ENCODE measurements at places on chromosomes 3 and 15. TPM values are rescaled to one million over a fixed set of nuclear protein-coding genes. Genes with fewer than 3 reads are reported as not detected.
A peak's percentile ranks its signal among the peaks of the same experiment; 100 is the strongest.

The ZPLD1 gene
- not detected for total RNA-seq

The FBXO40 gene
- total RNA-seq, result not detected

The SV2B gene
- 42.8 TPM for total RNA-seq

The GSK3B gene
- 141 TPM for total RNA-seq

The HESX1 gene
- total RNA-seq, result not detected

The KCNMB3 gene
- 2.0 TPM for total RNA-seq

The LRRC15 gene
- not detected for total RNA-seq

The INKA1 gene
- 14.3 TPM for total RNA-seq

The ACSBG1 gene
- 2.9 TPM for total RNA-seq

The TERB2 gene
- not detected for total RNA-seq

The CCDC54 gene
- total RNA-seq, result not detected

The CLDN18 gene
- total RNA-seq, result not detected

- no peak for DNase-seq
Observed at GRCh38 chr15:27268923-27269322, 297.9 kb downstream of the GABRG3 start.

DNA sequence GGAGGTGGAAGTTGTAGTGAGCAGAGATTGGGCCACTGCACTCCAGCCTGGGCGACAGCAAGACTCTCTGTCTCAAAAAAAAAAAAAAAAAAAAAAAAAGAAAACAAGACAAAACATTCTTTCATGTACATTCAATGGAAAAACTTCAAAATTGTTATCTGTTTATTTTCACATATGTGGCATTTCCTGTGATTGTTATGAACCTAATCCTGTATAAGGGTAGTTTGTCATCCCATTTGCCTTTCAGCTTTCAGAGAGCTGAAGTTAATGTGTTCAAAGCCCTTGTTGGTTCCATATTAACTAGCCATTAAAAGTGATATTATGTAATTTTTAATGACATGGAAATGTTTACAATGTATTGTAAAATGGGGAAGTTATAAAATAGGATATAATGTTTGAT lies 17.3 kb upstream of the NCK1 start:
- no peak for DNase-seq

DNA sequence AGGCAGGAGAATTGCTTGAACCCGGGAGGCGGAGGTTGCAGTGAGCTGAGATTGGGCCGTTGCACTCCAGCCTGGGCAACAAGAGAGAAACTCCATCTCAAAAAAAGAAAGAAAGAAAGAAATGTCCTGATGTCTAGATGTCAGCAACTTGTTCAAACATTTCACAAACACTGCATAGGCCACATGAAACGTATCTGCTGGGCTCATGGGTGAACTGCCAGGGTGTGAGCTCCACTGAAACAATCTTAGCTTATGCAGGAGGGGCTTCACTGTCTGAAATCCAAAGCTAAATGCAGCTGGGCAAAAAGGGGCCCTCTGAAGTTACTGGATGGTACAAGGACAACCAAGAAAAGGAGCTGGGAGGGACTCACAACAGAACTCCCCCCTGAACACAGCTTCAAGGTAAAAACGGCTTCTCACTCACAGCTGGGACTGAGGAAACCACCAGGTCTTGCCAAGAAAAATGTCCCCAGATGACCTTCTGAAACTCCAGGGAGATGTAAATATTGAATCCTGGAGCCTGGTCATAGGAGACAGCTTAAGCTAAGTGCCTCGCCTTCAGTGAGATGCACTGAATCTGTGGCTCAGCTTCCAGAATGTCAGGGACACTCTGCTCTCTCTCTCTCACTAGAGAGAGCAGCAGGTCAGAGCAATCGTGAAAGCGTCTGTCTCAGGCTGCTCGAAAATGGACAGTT lies 31.9 kb downstream of the SEC61A1 start:
- no peak for DNase-seq

- no peak for DNase-seq
Observed at GRCh38 chr3:179067839-179068238, 3.8 kb downstream of the ZMAT3 start.

- DNase-seq, result no peak
Observed at GRCh38 chr15:34637305-34637704, 53.9 kb upstream of the GOLGA8B start.

DNA sequence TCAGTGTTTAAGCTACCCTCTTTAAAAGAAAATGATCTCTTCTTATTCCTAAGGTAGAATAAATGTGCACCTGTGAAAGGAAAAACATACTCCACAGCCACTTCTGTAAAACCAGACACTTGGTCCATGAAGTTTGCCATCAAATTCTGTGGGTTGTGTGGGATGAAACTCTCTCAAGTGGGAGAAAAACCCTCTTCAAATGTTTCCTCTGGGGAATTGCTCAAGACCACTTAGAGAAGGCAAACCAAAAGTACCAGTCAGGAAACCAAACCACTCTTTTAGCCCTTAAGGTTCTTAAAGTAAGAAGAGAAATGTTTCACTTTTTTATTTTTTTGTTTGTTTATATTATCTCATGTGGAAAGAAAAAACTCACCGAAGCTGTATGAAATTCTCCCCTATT lies 1.2 kb downstream of the COL8A1 start:
- DNase-seq, result no peak

GRCh38 chr3:37680401-37680800 lies 181.3 kb upstream of the CTDSPL start:
- DNase-seq, result no peak

DNA sequence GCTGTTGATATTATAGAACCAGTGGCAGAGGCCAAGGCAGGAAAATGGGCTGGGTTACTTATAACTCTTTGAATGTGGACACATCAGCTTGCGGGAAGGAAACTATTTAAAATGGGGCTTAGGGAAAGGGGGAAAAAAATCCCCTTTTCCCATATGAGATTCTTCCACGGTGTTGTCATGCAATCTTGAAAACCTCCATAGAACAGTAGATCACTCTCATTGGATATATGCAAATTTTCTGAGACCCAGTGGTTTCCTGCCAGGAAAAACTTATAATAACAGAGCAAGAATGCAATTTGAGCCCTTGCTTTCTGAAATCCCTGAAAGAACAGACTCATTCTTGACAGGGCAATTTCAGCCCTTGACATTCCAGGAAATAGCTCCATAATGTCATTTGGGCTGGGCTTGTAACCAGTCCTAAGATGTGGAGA lies 31.1 kb downstream of the TMEM212 start:
- DNase-seq, result no peak

DNA sequence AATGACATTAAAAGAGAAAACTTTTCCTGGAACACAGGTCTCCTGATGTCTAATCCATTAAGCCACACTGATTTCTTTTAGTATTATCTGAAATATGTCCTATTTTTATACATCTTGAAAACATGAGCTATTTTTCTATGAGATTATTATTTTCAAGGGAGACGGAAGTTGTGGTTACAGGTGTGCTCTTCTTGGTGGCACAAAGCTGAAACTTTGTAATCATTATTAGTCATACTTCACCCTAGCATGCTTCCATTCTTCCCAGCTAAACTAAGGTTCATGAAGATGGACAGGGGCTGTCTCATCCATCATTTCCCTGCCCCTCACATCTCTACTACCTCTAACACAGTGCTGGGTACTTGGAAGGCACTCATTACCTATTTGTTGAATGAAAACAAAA lies 85.6 kb upstream of the POU1F1 start:
- DNase-seq, result no peak

DNA sequence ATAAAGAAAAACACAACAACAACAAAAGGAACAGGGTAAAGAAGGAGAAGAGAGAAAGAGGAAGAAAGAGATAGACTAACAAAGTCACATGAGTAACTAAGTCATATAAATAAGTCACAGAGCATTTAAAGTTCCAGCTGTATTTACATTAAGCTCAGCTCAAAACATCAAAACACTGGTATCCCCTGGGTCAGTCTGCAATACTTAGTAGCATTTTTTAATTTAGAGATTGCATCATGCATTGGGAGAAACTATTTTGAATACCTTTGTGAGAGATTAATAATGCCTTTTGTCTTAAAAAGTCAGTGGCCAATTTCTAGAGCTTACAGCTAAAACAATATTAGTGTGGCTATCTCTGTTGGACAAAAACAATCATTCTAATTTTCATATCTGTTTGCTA lies 78.4 kb downstream of the NEK10 start:
- DNase-seq, result no peak

DNA sequence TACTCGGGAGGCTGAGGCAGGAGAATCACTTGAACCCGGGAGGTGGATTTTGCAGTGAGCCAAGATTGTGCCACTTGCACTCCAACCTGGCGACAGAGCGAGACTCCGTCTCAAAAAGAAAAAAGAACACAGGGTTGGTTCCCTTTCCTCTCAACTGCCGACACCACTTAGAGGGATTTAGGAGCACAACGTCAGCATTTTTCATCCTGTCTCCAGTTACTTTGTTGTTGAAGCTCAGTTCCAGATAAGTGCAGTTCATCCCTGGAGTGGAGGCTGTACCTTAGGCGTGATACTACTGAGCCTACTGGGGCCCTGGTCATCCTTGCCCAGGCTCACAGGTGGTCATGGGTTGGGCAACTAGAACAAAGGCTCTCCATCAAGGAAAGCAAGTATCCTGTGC lies 15.3 kb upstream of the GK5 start:
- no peak for DNase-seq

DNA sequence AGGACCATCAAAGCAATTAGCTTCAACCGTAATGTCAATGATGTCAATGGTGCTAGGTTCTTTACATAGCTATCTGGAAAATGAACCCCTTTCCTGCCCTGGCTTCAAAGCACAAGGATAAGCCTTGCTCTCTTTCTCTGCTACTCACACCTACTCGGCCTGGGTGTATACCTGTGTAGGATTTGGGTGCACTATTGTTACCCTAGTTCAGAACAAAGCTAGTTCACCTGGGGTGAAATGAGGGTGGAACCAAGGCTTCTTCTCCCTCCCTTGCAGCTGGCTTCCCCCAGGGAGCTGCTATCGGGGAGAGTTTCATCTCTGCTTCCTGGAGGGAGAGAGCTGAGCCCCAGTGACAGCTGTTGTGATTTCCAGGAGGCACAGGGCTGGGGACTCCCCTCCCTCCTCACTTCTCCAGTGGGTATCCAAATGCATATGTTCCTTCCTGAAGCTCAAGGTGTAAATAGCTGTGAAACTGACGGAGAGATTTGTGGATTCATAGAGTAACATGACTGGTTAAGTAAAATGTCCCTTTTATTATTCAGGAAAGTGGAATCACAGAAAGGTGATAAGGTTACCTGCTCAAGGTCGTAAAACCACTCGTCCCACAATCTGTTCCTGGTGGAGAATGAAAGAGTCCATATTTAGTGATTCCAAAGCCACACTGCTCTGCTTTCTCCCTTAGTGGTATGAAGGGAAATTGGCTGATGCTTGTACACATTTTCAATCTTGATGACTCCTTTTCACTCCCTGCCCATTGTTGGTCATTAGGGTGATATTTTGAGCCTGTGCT lies 11.8 kb upstream of the C3orf70 start:
- DNase-seq, result no peak

DNA sequence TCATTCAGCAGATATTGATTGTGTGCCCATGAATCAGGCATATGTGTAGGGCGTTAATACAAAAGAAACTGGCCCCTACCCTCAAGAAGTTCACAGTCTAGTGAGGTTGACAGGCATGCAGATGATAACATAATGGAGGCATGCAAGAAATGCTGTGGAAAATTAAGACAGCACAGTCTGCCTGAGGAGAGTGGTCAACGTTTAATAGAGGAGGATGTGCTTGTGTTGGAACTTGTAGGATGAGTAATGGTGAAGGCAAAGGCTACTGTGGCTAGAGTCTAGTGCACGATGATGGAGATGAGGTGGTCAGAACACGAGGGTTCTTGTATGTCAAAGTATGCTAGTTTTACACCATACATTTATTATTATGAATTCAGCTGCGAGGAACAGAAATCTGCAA lies 295.7 kb downstream of the SOX2 start:
- no peak for DNase-seq

- peak; percentile 67 for DNase-seq
Observed at GRCh38 chr15:29570948-29571791, 251.1 kb downstream of the TJP1 start.

- no peak for DNase-seq
Observed at GRCh38 chr3:119492810-119493209, 5.5 kb upstream of the TIMMDC1 start.
